SK-MEL-5 (cell line): ENCODE measurements at places on chromosomes 13 and 19. TPM values are rescaled to one million over a fixed set of nuclear protein-coding genes. Genes with fewer than 3 reads are reported as not detected.

- no peak for DNase-seq
Observed at GRCh38 chr13:89862691-89863036, 1484.8 kb upstream of the MIR17HG start.

The AMER2 gene
- total RNA-seq: 0.13 TPM in 1 of 2 replicates, not detected in the other

DNA sequence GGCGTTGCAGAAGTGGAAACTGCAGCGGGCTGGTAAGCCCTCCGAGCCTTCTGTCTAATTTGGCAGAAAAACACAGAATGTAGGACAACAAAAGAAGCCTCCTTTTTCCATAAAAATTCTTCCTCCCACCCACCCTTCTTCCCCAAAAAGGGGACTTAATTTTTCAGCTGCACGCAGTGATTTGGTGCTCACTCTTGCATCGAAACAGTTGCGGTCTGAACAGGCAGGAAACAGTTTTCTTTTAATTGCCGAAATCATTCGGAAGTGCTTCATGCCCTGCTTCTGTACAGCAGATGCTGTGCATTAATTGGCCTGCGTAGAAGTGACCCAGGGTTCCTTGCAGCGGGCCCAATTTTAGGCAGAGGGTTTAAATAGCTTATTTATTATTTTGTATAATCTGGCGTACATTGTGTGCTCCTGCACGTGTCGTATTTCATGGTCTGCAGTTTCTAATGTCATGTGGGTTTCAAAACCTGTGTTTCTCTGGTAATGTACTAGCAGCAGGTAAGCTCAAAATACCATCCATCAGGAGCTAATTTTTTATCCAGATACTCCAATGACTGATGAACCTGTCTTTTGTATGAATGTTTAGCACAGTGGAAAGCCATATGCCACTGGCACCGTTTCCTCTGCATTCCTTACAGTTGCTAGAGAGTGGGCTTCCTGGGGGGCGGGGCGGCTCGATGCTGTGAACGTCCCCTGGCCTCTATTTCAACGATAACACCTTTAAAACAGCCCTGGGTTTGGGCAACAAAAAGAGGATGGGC lies 66.6 kb downstream of the GGACT start:
- DNase-seq: no peak

GRCh38 chr13:73250061-73250460 lies 191.3 kb downstream of the KLF5 start:
- no peak for DNase-seq

The IGLON5 gene
- 0.11 TPM in 1 of 2 replicates, not detected in the other for total RNA-seq

- no peak for DNase-seq
Observed at GRCh38 chr19:55611983-55612645, 6.7 kb downstream of the ZNF865 start.

GRCh38 chr13:51502153-51502651 lies 49.4 kb upstream of the INTS6 start:
- DNase-seq: no peak

DNA sequence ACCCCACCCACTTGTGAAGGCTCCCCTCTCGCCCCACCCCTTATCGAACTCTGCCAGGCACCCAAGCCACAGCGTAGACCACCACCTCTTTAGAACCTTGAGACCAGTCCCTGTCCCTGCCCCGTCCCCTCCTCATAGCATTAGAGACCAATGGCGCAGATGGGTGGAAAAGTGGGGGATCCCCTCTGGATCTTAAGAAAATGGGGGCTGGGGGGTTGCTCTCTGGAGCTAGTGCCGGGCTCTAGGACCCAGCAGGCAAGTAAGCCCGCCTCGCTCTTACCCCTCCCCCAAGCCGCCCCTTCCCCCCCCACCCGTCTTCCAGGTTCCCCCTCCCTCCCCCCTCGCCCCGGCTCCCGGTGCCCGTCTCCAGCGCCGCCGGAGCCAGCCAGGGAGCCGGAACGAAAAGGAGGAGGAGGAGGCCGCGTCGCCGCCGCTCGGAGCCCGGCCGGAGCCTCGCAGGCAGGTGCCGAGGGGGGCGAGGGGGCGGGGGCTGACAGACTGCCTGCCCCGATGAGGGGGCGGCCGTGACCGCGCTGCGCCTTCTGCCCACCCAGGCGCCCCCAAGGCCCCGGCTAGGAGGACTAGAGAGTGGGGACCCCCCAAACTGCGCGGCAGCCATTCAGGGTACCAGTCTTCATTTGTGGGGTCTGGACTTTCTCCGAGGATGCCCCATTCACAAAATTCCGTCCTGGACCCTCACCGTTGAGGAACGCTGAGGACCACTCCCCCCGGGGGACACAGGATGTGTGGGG lies at the start of gene SPRED3:
Gene SPRED3, plus strand, starts transcription at position 349 of the 752 bp plus-strand sequence. CDS start 1,606 bp downstream, outside the sequence.
- no peak for DNase-seq

DNA sequence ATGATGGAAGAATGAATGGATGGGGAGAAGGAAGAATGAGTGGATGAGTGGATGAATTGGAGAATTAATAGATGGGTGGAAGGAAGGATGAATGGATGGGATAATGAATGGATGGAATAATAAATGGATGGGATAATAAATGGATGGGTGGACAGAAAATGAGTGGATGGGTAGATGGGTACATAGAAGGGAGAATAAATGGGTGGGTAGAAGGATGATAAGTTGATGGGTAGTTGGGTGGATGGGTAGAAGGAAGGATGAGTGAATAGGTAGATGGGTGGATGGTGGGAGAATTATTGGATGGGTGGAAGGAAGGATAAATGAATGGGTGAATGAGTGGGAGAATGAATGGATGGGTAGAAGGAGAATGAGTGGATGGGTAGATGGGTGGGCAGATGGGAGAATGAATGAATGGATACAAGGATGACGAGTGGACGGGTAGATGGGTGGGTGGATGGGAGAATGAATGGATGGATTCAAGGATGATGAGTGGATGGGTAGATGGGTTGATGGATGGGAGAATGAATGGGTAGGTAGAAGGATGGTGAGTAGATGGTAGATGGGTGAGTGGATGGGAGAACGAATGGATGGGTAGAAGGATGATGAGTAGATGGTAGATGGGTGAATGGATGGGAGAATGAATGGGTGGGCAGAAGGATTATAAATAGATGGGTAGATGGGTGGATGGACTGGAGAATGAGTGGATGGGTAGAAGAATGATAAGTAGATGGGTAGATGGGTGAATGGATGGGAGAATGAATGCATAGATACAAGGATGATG lies 15.9 kb downstream of the VSTM2B start:
- DNase-seq: no peak
